Femur (tissue), 1 donor: ENCODE measurements at places on chromosomes 3 and 15.

DNA sequence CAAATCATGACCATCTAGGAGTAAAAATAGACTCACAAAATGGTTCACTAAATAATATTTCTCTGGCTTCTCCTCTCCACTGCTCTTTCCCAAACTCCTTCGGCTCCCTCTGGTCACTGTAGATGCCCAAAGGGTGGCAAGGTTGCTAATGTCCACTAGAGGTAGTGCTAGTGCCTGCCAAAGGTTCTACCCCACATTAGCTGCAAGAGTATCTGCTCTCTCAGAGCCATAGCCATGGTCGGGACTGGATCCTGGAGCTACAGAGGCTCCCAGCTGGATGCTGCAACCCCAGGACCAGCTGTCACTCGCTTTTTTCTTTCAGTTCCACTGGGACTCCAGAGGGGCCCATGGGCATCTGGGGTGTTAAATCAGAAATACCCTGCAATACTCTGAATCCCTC is 8.5 kb downstream of the HTR3D start:
- DNase-seq = no peak

GRCh38 chr15:68503791-68504680 is 72.1 kb upstream of the ITGA11 start:
- peak; percentile 56 for DNase-seq

- DNase-seq = no peak
These were observed 40.4 kb downstream of the CP start for GRCh38 chr3:149181182-149181581.

DNA sequence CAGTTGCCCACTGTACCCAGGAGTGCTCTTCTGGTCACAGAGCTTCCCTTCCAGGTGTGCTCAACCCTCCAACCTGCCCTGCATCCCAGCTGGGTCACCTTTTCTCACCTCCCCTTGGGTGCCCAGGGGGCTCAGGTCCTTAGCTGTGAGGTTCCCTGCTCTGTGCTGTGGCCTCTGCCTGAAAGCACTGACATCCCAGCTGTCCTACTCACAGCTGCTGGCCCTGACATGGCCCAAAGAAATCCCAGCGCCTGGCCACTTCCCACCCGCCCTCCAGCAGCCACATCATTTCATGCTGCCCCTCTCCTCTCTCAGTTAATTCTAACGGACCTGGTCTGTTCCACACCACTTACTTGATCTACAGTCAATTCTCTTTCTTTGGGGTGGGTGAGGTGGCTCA is 79.9 kb downstream of the ISG20 start:
- no peak for DNase-seq

DNA sequence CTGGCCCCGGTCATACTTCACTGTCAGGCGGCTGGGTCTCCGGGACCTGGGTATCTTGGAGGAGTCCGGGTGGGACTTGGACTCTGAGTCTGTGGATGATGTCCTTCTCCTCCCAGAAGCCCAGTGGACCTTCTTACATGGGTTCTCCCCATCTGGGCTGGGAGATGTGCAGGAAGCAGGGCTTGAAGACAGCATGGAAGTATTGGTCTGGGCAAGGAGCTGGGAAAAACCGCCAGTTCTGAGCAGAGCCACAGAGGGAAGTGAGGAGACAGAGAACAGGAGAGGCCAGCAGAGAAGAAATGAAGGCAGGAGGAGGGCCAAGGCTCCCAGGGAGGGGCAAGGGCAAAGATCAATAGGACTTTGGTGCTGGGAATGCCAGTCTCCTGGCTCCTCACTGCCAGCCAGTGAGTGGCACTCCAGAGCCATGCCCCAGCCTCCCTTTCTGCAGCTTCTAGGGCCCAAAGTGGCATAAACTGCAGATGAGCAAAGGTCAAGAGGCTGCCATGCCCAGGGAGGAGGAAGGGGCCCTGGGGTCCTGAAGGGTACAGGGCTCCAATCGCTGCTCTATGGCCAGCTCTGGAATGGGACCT is at the start of gene PPP1R14D:
PPP1R14D (minus strand) TSS at position 262 of the 590 bp plus-strand sequence; CDS start at position 195, 67 bp downstream.
- DNase-seq = no peak
